ENCODE measurements at places on chromosomes 3 and 15. TPM values are rescaled to one million over a fixed set of nuclear protein-coding genes. Genes with fewer than 3 reads are reported as not detected.

The RNF123 gene
- total RNA-seq = 19.4 TPM

The RHOV gene
- 118 TPM for total RNA-seq

The TYRO3 gene
- total RNA-seq = 13.4 TPM

The ITIH1 gene
- total RNA-seq = 0.12 TPM

The TMEM158 gene
- 3.5 TPM for total RNA-seq

The CLDN16 gene
- total RNA-seq = 0.76 TPM

The ACKR2 gene
- total RNA-seq = 1.1 TPM

The SLC9C1 gene
- total RNA-seq = not detected

The FRMD5 gene
- total RNA-seq = 0.20 TPM

The TRPM1 gene
- total RNA-seq = not detected

The NSMCE3 gene
- 2.6 TPM for total RNA-seq

The KCNH8 gene
- total RNA-seq = 0.08 TPM

The CNTN3 gene
- 0.04 TPM for total RNA-seq

The CCR9 gene
- total RNA-seq = not detected

The SERPINI1 gene
- total RNA-seq = 1.3 TPM

The RTP4 gene
- total RNA-seq = 1.8 TPM

The MCF2L2 gene
- total RNA-seq = 0.72 TPM

The TNFSF10 gene
- 40.2 TPM for total RNA-seq

The C3orf22 gene
- not detected for total RNA-seq

The PKM gene
- total RNA-seq = 1,103 TPM

The IL5RA gene
- not detected for total RNA-seq

The FBLN2 gene
- 10.4 TPM for total RNA-seq

The TGFBR2 gene
- 14.6 TPM for total RNA-seq

The TMEM62 gene
- total RNA-seq = 11.8 TPM

Measured in esophagus mucosa (tissue), 1 donor.